Head of caudate nucleus (tissue), 42 donors: ENCODE measurements at places on chromosomes 2 and 18.

DNA sequence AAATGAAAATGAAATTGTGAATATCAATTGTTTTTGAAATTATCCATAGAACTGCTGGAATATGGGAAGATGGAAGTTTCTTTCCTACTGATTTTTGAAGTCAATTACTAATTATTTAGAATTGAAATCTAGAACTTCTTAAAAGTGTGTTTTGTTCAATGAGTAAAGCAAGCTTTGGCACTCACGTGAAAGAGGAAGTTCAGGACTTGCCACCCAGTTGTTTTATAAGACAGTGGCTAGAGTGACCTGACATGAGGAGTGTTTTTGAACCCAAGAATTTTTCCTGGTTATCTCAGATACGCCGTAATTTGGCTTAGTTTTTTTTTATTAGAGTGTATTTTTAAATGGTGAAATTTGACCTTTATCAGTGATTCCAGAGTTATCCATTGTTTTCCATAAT, 3.5 kb downstream of the MXD1 start:
- DNase-seq = no peak

DNA sequence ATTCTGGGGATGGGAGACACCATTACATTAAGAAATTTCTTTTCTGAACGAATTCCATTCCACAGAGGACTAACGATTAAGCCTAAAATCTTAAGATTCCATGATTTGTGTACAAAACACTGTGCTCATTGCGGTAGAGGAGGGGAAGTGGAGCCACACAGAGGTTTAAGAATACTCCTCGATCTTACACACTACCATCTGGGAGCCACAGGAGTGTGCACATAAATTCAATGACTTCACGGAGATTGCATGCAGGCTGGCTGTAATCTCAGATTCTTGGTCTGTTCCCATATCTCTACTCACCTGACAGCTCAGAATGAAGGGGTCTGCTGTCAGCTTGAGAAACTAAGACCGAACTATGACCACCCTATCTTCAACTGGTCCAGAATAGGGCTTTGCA, 762 bp downstream of the VPS4B start:
- DNase-seq = no peak

DNA sequence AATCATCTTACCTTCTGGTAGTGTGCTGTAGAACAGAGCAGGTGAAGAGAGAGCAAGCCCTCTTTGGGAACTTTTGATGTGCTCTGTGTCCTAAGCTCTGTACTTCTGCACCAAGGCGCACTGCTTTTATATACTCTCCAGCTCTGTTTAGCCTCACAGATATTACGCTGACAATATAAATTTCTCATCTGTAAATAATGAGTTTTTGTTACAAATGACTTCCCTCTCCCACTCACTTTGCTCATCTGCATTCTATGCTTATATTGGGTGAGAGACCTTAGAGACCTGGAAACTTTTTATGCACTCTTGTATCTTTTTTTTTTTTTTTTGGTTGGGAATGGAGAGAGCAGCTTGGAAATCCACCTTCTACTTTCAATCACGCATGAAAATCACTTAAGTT, at the start of gene GCG:
Gene GCG, minus strand, starts transcription at position 101 of the 400 bp plus-strand sequence. CDS start 3,069 bp downstream, outside the sequence.
- DNase-seq = no peak

DNA sequence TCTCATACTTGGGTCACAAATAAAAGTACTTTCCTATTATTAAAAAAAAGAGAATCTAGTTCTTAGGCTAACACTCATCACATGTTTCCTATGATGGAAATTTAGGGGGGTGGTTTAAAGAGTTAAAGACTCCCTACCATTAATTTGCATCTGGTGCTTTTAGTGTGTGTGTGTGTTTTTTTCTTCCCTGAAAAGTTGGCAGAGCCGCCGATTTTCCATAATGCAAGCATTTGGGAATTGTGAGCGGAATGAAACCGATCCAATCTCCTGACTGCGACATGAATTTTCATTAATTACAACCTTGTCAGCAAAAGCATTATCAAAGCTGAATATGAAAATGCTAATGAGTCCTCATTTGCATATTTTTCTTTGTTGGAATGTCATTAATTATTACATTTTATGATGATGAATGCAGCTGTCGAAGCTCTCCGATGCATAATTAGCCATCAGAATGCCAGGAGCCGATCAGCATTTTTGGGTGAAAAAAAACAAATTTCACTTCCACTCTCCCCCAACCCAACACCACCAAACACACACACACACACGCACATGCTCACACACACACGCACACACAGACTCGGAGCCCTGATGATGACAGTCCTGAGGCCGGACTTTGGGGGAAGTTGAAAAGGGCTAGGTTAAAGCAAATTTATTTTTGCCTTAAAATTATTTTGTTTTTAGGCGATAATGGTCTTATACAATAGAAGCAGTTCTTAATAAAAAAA, 165.4 kb downstream of the TCF4 start:
- no peak for DNase-seq

- DNase-seq = no peak
These were observed 6.1 kb upstream of the CYRIA start for GRCh38 chr2:16671760-16672159.

- no peak for DNase-seq
These were observed 225.8 kb downstream of the NAPG start for GRCh38 chr18:10751653-10752052.

DNA sequence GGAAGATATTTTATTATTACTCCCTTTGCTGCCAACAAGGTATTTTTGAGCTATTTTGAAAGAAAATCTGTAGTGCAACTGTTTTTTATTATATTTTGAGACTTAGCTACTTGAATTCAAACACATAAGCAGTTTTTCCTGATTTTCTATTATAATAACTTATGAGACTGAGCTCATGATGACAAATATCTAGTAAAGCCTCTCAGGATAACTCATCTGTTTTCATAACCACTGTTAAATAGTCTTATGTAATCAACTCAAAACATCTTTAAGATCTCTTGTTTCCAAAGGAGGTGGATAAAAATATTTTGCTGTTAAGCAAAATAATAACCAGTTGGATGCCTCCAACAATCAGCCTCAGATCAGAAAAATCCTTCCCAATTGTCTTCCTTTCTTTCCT, 21.9 kb upstream of the PPP1CB start:
- no peak for DNase-seq

DNA sequence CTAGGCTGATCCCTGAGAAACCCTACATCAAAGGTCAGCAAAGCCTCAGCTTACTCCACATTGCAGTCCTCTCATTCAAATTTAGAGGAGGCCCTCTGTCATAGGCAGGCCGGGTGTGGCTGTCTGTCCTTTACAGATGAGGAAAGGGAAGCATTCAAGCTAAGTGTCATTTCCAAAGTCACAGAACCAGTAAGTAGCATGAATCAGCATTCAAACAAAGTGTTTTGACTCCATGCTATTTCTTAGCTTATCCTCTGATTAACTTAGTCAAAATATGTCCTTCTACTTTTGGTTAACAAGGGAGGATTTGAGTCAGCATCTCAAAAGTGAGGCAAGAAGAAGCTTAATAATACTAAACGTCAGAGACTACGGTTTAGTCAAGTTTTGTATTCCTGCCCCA, 409.0 kb upstream of the POU3F3 start:
- DNase-seq = no peak

DNA sequence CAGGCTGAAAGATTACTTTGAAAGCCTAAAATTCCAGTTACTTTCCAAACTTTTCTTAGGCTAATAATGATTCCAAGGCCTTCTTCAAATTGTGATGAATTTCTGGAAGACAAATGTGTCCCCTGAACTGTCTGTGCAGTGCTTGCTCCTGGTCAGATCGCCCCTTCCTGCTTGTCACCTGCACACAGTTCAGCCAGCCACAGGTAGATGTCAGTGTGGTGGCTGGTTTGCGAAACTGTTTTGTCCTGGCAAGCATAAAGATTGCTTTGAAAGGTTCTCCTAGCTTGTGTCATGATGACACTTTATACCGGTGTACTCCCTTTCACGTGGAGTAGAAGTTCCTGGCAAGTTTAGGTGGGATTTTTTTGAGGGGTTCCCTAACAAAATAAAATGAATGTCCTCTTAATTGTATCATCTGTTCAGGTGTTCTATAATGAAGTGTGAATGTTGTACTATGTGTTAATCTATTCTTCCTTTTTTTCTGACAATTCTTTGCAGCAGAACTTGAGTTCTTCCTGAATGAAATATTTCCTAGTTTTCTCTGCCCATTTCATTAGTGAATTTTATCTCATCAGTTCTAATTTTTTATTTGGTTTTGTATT, 298.8 kb downstream of the ZNF407 start:
- no peak for DNase-seq

DNA sequence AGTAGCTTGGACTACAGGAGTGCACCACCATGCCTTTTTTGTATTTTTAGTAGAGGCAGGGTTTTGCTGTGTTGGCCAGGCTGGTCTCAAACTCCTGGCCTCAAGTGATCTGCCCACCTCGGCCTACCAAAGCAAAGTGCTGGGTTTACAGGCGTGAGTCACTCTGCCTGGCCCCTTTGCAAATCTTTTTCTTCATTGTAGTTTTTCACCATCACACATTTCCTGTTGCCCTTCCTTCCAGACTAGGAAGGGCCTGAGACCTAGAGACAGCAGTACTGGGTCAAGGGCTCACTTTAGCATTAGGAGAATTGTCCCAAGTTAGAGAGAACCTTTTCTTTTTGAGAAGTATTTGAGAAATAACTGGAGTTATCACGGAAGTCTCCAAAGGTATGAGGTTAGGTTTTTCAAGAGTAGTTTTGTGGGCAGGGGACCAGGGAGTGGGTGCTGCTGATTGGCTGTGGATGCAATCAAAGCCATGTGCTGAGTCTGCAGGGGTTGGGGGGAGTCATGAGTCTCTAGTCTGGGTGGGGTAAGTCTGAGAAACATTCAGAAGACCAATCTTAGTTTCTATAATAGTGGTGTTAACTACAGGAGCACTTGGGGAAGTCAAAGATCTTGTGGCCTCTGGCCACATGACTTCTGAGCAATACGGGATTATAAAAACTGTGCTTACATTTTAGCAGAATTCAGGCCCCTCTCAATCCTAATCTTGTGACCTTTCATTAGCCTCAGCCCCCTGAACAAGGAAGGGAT, 23.7 kb downstream of the B3GNT2 start:
- DNase-seq = no peak

DNA sequence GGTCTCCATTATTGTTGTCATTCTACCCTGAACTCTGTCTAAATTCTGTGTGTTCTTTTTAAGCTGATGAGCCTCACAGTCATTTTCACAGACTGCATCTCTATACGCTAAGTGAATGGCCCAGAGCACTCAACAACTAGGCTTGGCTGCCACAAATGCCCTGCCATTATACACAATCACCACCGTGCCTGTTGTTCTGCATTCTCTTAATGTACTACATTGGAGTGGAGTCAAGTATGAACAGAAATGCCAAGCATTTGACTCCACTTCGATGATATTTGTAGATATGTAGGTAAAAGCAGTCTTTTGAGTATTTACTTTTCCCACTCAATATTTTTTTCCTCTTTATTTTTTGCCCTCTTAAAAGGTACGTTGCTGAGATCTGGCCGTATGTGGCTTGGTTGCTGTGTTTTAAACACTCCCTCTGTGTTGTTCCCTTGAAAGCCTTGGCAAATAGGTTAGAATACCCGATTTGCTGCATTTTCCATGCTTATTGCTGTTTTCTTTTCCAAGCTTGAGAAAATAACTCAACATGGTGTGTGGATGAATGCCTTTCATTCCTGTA, 36.2 kb upstream of the TMEFF2 start:
- no peak for DNase-seq

- no peak for DNase-seq
These were observed 787.8 kb upstream of the LINC00305 start for GRCh38 chr18:64936671-64937070.

DNA sequence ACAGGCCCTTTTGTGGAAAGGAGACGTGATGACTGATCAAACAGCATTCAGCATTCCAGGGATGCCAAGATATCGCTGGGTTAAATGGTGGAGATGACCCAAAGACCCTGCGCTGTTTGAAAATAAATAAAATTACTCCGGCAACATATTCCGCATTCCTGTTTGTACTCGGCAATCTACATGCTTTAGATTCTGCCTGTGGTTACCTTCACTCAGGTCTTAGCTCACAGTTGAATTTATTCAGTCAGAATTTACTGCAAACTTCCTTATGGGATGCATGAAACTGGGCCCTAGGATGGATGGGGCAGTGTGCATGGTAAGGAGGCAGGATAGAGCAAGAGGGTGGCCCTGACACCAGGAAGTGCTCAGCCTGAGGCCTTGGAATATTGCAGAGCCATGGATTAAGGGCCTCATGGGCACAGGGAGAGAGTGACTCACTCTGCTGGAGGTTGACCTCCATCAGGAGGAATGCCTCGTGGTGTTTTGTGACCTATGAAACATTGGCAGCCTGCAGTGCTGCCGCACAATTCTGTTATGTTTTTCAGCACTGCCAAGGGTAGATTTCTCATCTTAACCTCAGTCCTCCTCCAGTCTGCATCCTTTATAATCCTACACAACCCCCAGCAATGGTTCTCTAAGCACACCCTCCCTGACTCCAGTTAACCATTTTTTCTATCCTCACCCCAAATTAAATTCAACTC, 321.4 kb downstream of the IRS1 start:
- no peak for DNase-seq

- DNase-seq = no peak
These were observed 154.0 kb upstream of the NFATC1 start for GRCh38 chr18:79241755-79242154.

- DNase-seq = peak; percentile 59
These were observed 49.9 kb downstream of the KLF7 start for GRCh38 chr2:207115715-207116364.

GRCh38 chr2:241258505-241259280, 56.8 kb downstream of the HDLBP start:
- DNase-seq = no peak

DNA sequence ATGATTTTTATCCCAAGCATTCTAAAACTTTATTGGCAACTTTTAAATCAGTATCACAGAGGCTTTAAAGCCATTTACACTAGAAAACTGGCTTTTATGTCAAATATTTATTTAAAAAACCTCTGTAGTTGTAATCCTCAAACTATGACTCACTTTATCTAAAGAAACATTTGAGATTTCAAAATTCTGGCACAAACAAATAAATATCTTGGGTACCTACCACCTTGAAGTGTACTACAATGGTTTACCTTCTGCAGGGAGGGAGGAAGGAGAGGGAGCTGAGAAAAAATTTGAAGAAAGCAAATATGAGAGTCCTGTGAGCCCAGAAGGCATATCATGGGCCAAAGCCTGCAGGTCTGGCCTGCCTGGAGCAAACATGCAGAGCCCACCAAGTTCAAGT, 155.6 kb downstream of the NCKAP5 start:
- DNase-seq = no peak

- no peak for DNase-seq
These were observed 530.7 kb downstream of the TMEM182 start for GRCh38 chr2:103292573-103292972.
